ENCODE measurements at places on chromosomes 5 and 9.

DNA sequence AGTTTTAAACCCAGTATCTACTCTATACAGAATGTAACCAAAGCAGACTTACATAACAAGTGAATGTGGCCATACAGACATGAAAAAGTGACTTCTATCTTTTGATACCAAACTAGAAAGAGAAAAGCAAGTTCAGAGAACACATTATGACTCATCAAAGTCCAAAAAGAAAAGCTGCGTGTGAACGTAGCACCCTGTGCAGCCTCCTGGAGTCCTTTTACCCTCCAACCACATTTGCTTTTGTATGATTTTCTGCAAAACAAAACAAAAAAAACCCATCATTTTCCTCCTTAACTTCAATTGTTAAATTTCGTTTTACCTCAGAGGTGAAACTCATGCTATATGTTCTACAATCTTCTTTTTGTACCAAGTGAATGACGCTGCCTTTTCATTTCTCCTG, 2.8 kb upstream of the SMARCA2 start:
- DNase-seq = no peak

DNA sequence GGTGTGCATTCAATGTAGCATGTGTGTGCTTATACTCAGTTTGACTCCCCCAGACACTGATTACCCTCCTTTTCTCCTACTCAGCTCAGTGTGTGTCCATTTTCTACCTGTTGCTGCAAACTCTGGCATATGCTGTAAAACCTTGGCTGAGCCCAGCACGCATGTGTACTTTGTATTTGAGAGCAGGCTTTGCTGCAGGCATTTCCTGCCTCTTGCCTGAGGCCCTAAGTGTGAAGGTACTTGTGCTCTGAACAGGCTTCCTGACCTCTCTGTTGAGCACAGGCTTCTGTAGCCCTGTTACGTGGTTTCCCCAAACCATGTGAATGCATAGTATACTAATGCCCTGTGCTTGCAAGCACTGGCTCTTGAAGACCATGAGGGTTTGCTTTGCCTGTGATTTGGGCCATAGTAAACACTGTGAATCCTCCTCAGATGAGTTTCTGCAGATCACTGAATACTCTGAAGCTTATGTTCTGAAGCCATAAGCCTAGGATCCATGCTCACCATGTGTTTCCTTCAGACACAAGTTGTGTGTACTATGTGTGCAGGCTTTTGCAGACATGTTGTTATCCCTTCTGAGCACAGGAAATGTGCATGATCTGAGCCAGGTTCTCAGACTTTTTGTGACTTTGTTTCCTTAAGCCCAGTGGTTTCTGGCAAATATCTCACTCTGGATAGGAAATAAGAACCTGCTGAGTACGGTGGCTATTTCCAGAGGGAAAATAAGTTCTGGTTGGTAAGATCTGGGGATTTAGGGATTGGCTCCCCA, 124.9 kb upstream of the RUSC2 start:
- DNase-seq = no peak

- no peak for DNase-seq
Measured at GRCh38 chr5:321726-322251, 275 bp downstream of the AHRR start.

DNA sequence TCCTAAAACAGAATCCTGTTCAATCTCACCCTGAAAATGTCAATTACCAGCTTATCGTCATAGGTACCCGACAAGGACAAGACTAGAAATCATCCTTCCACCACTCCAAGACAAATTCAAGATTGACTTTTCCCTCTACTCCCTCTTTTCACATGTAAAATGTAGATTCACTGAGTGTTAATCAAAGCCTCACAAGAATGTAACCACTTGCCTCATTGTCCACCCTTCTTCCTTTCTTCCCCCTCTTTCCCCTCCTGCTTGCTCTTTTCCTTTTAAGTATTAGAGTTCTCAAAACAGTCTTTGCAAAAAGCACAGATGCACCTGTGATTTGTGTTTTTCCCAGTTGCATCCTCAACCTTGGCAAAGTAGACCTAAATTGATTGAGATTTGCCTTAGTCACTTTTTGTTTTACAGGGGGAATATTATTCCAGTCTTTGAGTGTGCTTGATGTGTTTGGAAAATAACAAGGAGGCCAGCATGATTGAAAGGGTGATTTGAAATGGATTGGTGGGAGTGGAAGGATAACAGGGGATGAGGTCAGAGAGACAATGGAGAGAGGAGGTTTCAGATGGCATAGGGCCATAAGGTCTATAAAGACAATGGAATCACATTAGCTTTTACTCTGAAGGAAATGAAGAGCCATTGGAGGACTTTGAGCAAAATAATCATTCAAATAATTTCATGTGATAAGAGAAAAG, 231.3 kb upstream of the TYRP1 start:
- DNase-seq = no peak

DNA sequence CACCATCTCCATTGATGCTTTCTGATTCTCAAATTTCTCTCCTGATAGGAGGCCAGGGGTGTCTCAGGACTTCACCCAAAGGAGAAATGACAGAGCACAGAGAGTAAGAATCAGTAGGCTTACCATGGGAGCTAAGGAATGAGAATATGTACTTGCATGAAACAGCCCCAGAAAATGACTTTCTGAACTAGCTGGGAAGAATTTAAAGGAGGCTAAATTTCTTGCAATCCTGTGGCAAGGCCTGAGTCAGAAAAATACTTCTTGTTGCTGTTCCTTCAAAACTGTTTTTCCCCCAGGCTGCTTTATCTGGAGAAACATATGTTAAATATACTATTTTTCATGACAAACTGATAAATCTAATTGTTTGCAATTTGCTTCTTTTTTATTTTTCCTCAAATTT, 53.4 kb upstream of the FBXL7 start:
- DNase-seq = no peak

- no peak for DNase-seq
Measured at GRCh38 chr5:158897444-158898160, 202.1 kb downstream of the EBF1 start.

- DNase-seq = no peak
Measured at GRCh38 chr5:6899221-6899620, 186.0 kb downstream of the TENT4A start.

DNA sequence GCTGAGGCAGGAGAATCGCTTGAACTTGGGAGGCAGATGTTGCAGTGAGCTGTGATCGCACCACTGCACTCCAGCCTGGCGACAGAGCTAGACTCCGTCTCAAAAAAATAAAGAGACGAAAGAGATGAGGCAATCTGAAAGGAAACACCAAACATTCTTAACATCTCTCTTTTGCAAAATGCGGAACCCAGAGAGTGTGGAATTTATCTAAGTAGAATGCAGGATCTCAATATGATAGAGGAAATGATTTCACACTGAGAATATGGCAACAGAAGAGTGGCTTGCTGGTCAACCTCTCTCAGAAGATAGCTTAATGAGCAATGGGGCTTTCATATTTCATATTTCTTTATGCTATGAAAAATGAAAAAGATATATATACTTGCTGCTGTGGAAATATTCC, 33.4 kb upstream of the PCA3 start:
- DNase-seq = no peak

DNA sequence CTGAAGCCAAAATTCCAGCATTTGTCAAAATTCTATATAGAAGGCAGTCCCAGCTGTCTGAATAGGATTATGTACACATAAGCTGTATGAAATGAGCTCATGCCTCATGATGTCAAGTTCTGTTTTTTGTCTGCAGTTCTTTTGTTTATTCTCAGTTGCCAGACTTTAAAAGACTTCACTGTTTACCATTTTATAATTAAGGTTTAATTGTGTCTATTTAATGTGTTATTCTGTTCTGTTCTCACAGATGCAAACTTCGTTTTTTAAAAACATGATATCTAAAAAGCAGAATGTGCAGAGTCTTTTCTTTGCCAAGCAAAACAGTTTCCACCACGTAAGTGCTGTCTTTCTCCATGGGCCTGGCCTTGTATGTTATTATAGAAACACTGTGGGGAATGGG, 31.1 kb downstream of the ERAP1 start:
- DNase-seq = no peak

- no peak for DNase-seq
Measured at GRCh38 chr5:32542216-32543059, 42.9 kb upstream of the SUB1 start.

DNA sequence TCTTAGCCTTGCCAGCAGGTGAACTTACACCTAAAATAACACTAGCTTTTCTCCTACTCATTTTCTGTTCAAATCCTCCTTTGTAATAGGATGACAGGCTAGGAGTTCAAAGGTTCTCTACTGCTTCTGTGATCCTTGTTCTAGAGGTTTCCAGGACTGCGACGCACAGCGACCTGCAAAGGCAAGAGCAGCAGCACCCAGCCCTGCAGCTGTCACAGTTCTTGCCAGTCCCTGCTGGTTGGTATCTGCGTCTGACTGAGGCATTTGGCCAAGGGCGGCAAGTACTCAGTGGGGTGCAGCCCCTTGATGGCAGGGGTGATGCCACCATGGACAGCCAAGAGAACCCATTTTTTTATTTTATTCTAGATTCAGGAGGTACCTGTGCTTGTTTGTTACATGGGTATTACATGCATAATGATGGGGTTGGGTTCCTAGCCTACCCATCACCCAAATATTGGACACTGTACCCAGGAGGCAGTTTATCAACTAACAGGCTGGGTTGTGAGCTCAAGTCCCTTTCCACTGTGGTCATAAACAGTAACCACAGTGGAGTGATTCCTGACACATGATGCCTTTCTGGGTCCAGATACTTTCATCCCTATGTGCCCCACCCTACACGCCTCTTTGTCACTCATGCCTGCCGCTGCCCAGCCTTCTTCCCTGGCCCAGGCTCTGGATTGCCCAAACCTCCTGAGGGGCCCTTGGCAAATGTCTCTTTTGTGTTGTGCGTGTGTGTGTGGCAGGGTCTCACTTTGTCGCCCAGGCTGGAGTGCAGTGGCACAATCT, 111.0 kb downstream of the GAPVD1 start:
- DNase-seq = no peak

GRCh38 chr5:134794082-134794481, 35.5 kb downstream of the DDX46 start:
- no peak for DNase-seq

DNA sequence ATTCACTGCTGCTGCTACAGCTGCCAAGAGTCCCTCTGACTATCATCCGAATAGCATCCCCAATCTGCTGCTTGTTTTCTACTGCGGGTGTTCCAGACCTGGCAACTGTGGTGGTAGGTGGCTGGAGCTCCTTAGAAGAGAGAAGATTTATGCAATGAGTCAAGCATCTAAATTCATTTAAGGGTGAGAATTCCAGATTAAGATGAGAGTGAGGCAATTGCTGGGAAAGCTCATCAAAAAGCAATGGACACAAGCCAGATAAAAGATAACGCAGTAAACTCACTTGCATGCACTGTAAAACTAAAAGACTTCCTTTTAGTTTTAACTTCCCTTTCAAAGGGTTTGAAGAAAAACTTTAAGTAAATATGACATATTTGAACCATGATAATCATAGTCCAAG, 3.9 kb downstream of the PLK2 start:
- no peak for DNase-seq

GRCh38 chr9:97908705-97909104, 13.6 kb downstream of the TRMO start:
- no peak for DNase-seq

DNA sequence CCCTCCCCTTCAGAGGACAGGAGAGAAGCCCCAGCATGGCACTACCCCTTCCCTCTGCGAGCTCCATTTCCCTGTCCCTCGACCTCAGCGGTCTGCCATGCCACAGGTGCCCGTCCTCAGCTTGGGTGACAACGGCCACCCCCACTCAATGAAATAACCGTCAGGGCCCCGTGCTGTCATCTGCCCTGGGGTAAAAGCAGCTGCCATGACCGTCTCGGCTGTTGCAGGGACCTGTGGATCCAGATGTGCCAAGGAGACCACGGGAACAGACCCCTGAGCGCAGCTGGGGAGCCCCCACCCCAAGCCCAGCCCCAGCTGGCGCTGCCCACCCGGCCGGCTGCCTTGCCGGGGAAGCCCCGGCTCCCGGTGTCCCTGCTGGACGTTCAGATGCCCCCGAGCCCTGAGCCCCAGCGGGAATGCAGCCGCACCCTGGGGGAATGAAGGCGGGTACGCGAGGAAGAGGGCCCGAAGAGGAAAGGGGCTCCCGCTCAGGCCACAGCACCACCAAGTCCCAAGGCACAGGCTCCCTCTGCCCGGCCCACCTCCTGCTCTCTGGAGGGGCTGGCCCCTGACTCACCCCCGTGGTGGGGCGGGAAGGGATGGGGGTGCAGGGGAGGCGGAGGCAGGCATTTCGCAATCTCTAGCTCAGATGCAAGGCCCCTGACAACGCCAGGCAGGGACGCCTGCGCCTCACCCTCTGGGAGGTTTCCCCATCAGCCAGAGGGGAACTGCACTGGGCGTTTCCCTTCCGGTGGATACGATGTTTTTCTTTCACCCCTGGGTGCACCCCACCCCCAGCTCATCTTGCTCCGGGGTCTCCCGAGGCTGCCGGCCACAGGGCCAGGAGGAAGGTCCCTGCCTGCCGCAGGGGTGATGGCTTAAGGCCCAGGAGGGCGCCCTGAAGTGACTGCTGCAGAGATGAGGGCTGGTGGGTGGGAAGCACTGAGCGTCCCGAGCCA, 49.2 kb downstream of the NACC2 start:
- no peak for DNase-seq

- DNase-seq = no peak
Measured at GRCh38 chr5:31280210-31280609, 86.7 kb downstream of the CDH6 start.

DNA sequence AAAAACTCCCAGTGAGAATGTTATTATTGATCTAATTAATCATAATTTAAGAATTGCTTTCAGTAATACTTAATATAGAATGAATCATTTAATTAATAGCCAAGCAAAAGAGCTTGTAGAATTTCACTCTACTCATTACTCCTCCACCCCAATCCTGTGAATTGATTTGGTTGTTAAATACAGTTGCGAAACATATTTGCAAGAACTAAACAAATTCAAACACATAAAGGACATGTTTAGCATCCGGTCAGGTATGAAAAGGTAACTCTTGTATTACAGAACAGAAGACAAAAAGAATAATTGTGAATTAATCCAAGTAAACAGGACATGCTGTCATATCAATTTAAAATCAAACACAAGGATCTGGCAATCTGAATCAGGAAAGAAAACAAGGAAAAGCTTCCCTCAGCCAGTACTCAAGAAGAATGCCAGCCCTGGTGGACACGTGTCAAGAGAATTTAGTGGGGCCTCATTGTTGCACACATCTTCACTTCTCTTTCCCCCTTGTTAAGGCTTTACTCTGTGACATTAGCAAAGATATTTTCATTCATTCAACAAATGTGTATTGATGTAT, 89.4 kb upstream of the SLC12A2 start:
- DNase-seq = no peak

- DNase-seq = no peak
Measured at GRCh38 chr5:56066931-56067450, 72.2 kb upstream of the IL6ST start.

Data from stimulated activated CD8-positive, alpha-beta memory T cell treated with anti-CD3 and anti-CD28 coated beads, Interleukin-2, amount 100 ng/mL, for 1 hour (primary cell).